ENCODE measurements at places on chromosomes 13 and 19. TPM values are rescaled to one million over a fixed set of nuclear protein-coding genes. Genes with fewer than 3 reads are reported as not detected.

Gene ZNF439
- 14.7 TPM for total RNA-seq

Gene HAUS8
- total RNA-seq, result 3.1 TPM

Gene TMEM145
- total RNA-seq, result not detected

Gene TMIGD2
- total RNA-seq, result not detected

Gene TNNI3
- total RNA-seq, result 0.43 TPM

Gene WBP4
- 5.2 TPM for total RNA-seq

Gene FUZ
- total RNA-seq, result 25.5 TPM

Gene TTC9B
- total RNA-seq, result not detected

Gene RNF17
- not detected for total RNA-seq

Gene HRC
- 0.11 TPM for total RNA-seq

Gene APOC1
- 0.79 TPM for total RNA-seq

Gene KLK14
- not detected for total RNA-seq

Gene EFNB2
- total RNA-seq, result 40.7 TPM

Gene ZNF470
- 4.3 TPM for total RNA-seq

Gene MCEMP1
- not detected for total RNA-seq

Gene POSTN
- total RNA-seq, result 1.8 TPM

Gene MISP
- total RNA-seq, result 11.0 TPM

Gene ZNF223
- 7.5 TPM for total RNA-seq

Gene IL4I1
- not detected for total RNA-seq

Gene ATP1A3
- not detected for total RNA-seq

Gene N4BP2L1
- total RNA-seq, result 1.8 TPM

Gene LGALS14
- total RNA-seq, result not detected

Gene FARSA
- total RNA-seq, result 47.1 TPM

Gene SLC1A6
- 16.4 TPM for total RNA-seq

Gene TBC1D4
- 7.3 TPM for total RNA-seq

Gene CBLC
- 5.5 TPM for total RNA-seq

Gene DENND1C
- total RNA-seq, result not detected

Gene LGALS7B
- total RNA-seq, result 3.5 TPM

Gene PRR12
- total RNA-seq, result 5.9 TPM

Gene C19orf67
- 1.2 TPM for total RNA-seq
